Stimulated activated naive CD8-positive, alpha-beta T cell treated with anti-CD3 and anti-CD28 coated beads, Interleukin-15, Interleukin-2, amounts not matched to agents 100 U/mL and 50 U/mL, for 24 hours (primary cell): ENCODE measurements at places on chromosomes 4 and X.

- DNase-seq: no peak
These were observed 592.5 kb downstream of the PCDH18 start for GRCh38 chr4:136939781-136940180.

DNA sequence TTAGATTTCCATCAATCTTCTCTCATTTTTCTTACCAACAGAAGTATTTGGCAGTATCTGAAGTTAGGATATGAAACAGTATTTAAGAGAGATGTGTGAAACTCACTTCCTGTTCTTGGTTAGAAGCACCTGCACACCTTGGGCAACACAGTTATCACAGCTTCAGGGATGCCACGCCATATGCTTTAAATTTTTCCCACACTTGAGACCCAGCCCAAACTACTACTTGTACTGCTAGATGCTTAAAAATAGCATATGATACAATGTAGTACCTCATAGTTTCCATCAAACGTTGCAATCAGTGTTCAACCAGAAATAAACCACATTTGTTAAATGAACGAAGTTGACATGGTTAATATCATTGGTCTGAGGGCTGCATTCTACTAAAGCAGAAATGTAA is 725.1 kb upstream of the FRG1 start:
- no peak for DNase-seq

DNA sequence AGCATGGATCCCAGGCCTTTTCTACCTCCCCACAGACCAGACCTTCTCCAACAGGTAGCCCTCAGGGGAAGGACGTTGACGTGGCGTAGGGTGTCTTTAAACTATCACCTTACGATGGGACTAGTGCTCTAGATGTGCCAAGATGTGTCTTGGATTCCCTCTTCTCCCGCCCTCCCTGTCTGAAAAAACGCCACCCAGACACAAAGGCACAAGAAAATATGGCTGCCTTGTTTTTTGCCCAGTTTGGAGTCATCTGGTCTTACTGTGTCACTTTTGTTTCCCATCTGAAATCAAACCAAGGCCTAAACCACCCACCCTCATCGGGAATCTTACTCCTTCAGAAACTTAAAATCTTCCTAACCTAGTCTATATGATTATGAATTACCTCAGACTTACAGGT is 235.4 kb downstream of the OR13H1 start:
- no peak for DNase-seq

DNA sequence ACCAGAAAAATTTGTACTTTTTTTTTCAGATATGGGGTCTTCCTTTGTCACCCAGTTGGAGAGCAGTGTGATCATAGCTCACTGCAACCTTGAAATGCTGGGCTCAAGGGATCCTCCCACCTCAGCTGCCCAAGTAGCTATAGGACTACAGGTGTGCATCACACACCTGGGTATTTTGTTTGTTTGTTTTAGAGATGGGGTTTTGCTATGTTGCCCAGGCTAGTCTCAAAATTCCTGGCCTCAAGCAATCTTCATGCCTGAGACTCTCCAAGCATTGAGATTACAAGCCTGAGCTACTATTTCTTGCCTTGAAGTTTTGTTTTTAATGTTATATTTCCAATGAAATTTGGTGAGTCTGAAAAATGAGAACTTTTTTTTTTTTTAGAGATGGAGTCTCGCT is 847.8 kb downstream of the TRIML1 start:
- no peak for DNase-seq

- DNase-seq: no peak
These were observed 76.3 kb upstream of the ADRA2C start for GRCh38 chr4:3689576-3690550.

DNA sequence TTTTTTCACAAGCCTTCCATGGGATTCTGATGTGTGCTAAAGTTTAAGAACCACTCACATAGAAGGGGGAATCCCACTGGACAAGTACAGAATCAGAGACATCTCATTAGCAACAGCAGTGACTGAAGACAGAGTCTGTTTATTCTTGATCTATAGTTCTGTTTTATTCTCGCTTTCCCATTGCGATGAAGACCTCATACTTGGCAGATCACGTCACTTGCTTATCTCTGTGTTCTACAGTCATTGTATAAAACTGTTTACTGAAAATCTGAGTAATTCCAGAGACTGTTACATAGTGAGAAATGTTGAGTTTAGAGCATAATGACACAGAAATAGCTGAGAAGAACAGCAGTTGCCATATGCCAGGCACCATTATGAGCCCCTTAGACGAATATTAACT is 185.5 kb downstream of the PTTG2 start:
- DNase-seq: no peak

DNA sequence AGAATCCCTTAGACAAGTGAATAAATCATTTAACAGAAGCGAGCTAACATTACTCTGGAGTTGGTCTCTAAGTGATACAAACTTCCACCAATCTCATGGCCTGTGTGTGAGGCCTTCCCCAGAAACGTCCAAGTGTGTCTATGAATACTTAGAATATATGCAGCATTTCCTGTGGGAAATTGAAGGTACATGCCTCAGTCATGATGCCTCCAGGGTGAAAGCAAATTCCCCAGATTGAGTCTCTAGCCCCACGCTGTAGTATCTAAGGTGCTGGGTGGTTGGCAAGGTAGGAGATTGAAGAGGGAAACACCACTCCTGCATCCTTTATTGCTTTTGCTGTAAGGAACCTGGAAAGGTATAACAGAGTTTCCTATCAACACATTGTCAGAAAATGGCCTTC is 113.8 kb downstream of the IL13RA2 start:
- DNase-seq: no peak

DNA sequence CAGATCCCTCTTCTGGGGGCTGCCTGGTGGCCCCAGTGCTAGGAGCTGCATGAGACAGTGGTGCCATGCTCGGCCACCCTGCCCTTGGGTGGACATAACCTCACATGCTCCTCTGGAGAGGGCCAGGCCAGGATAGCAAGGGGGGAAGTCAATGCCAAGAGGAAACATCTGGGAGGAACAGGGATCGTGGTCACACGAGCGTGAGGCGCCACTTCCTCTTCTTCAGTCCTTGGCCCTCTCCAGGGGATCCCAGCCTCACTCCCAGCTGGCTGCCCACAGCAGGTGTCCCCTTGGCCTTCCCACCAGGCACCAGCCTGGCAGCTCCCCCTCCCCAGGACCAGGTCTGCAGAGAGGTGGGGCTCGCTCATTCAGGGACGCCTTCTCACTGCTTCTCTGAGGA is 28.6 kb downstream of the TBC1D14 start:
- DNase-seq: no peak

- no peak for DNase-seq
These were observed 6.3 kb downstream of the AFP start for GRCh38 chr4:73442275-73442674.
